ENCODE measurements at places on chromosomes 2 and 18.

DNA sequence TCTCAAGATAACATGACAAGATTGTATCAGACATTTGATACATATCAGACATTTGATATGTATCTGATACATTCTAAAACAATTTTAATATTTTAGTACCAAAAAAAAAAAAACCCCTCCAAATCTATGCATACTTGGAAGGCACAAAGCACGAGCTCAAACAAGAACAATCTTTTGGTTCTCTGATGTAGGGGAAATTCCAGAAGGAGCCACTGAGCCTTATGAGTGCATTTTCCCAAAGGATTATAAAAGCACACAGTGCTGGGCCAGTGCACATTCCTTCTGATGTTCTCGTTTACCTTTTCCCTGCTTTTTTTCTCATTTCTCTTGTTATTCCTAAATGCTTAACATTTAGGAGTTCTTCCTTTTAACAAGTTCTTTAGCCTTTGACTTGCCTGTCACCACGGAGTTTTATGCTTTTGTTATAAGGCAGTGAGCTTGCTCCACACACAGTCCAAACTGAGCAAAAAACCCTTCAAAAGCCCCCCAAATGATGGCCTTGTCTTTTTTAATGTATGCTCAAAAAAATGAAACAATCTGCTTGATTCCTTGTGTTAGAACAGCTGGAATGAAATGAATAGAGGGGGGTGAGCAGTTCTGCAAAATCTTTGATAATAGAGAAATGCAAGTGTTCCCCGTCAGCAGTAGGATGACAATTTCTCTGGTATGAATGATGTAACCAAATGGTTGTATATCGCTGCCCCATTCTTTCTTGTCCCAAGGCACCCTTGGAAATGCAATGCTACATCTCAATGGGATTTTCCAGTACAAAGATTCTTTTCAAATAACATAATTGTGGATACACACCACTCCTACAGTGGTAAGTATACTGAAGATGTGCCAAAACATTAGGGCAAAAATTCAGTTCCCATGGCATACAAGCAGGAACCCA is 597.2 kb upstream of the ZEB2 start:
- DNase-seq, result no peak
- no peaks in the 10 kb centered on the region for H3K27me3 ChIP-seq
- H3K36me3 ChIP-seq, result no peaks in the 10 kb centered on the region

- no peak overlapping the region for H3K4me3 ChIP-seq
- peaks cover 10% of the 10 kb centered on the region for H3K4me1 ChIP-seq
- no peaks in the 10 kb centered on the region for H3K27me3 ChIP-seq
- DNase-seq, result peak; percentile 80
- no peaks in the 10 kb centered on the region for H3K36me3 ChIP-seq
- peak overlapping the region; percentile 14 for H3K27ac ChIP-seq
These were observed 158.3 kb downstream of the CERS6 start for GRCh38 chr2:168614172-168615018.

- H3K36me3 ChIP-seq, result no peaks in the 10 kb centered on the region
- H3K27ac ChIP-seq, result no peak overlapping the region
- no peak overlapping the region for H3K4me3 ChIP-seq
- DNase-seq, result no peak
- no peaks in the 10 kb centered on the region for H3K4me1 ChIP-seq
- H3K27me3 ChIP-seq, result peaks cover 11% of the 10 kb centered on the region
These were observed 118.7 kb downstream of the EPB41L3 start for GRCh38 chr18:5424903-5425664.

DNA sequence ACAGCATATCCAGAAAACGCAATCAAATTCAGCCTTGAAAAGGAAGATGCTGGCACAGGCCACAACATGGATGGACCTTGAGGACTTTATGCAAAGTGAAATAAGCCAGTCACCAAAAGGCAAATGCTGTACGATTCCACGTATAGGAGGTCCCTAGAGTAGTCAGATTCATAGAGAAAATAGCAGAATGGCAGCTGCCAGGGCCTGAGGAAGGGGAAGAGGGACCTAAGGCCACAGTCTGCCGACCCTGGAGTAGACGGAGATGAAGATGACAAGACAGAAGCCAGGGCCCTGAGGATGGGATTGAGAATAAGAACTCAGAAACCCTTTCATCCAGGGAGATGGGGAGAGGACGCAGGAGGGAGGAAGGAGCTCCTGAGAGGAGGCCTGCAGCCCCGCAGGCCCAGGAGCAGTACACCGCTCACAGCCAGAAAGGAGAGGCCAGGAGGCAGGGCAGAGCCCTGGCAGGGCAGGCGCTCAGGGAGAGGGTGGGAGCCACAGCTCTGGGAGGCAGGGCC is 8.1 kb upstream of the MTERF4 start:
- H3K4me1 ChIP-seq, result no peaks in the 10 kb centered on the region
- H3K36me3 ChIP-seq, result peaks cover 11% of the 10 kb centered on the region
- no peaks in the 10 kb centered on the region for H3K27me3 ChIP-seq

- no peak for DNase-seq
- H3K4me3 ChIP-seq, result no peak overlapping the region
- H3K36me3 ChIP-seq, result no peaks in the 10 kb centered on the region
- H3K27ac ChIP-seq, result no peak overlapping the region
These were observed 54.7 kb upstream of the TGFA start for GRCh38 chr2:70608373-70608772.

GRCh38 chr2:24501813-24502212 is 10.8 kb downstream of the NCOA1 start:
- H3K36me3 ChIP-seq, result no peaks in the 10 kb centered on the region
- H3K4me1 ChIP-seq, result no peaks in the 10 kb centered on the region
- no peaks in the 10 kb centered on the region for H3K27me3 ChIP-seq
- no peak for DNase-seq
- no peak overlapping the region for H3K27ac ChIP-seq

DNA sequence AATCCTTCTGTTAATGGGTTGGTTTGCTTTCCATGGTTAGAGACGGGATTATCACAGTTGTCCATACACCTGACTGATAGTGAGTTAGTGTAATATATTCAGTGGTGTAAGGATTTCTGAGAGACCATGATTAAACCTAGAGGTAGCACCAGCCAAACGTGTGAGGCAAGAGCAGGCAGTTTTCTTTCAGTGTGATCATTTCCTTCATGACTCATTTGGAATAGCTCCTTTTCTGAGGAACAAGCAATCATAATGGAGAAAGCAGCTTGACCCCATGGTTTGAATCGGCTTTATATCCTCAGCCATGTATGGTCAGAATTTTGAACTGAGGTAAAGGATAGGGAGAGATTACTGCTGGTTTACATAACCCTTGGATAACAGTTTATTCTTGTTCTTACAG is 2.9 kb downstream of the MXD1 start:
- no peak for DNase-seq
- H3K27me3 ChIP-seq, result no peaks in the 10 kb centered on the region
- H3K27ac ChIP-seq, result peak overlapping the region; percentile 56
- H3K36me3 ChIP-seq, result peaks cover 71% of the 10 kb centered on the region
- H3K4me3 ChIP-seq, result no peak overlapping the region

- no peaks in the 10 kb centered on the region for H3K4me1 ChIP-seq
- no peaks in the 10 kb centered on the region for H3K36me3 ChIP-seq
- no peak overlapping the region for H3K27ac ChIP-seq
- no peak for DNase-seq
These were observed 73.1 kb downstream of the SKA1 start for GRCh38 chr18:50447952-50448351.

GRCh38 chr2:128536925-128537620 is 218.4 kb upstream of the HS6ST1 start:
- no peak overlapping the region for H3K4me3 ChIP-seq
- no peaks in the 10 kb centered on the region for H3K27me3 ChIP-seq
- no peaks in the 10 kb centered on the region for H3K36me3 ChIP-seq
- H3K27ac ChIP-seq, result no peak overlapping the region
- H3K4me1 ChIP-seq, result no peaks in the 10 kb centered on the region

DNA sequence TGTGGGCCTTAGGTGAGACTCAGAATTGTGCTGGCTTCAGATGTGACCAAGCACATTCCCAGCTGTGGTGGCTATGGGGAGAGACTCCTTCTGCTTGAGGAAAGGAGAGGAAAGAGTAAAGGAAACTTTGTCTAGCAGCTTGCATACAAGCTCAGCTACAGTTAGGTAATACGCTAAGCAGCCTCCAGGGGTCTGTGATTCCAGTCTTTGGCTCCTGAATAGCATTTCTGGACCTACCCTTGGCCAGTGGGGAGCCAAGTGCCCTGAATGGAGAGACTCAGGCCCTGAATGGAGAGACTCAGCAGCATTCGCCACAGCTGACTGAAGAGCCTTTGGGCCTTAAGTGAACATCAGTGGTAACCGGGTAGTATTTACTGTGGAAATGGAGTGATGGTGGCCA is 227.4 kb upstream of the CDH7 start:
- H3K27ac ChIP-seq, result no peak overlapping the region
- H3K36me3 ChIP-seq, result no peaks in the 10 kb centered on the region
- no peak overlapping the region for H3K4me3 ChIP-seq
- DNase-seq, result no peak
- H3K27me3 ChIP-seq, result no peaks in the 10 kb centered on the region
- H3K4me1 ChIP-seq, result no peaks in the 10 kb centered on the region

- no peaks in the 10 kb centered on the region for H3K36me3 ChIP-seq
- H3K27ac ChIP-seq, result no peak overlapping the region
- H3K27me3 ChIP-seq, result no peaks in the 10 kb centered on the region
- no peak for DNase-seq
- peaks cover 8% of the 10 kb centered on the region for H3K4me1 ChIP-seq
These were observed 6.5 kb upstream of the CYBRD1 start for GRCh38 chr2:171515672-171516298.

GRCh38 chr18:79924814-79925731 is 26.4 kb downstream of the SLC66A2 start:
- H3K4me1 ChIP-seq, result no peaks in the 10 kb centered on the region
- no peaks in the 10 kb centered on the region for H3K27me3 ChIP-seq
- H3K27ac ChIP-seq, result no peak overlapping the region
- peaks cover 19% of the 10 kb centered on the region for H3K36me3 ChIP-seq
- no peak for DNase-seq
- no peak overlapping the region for H3K4me3 ChIP-seq

DNA sequence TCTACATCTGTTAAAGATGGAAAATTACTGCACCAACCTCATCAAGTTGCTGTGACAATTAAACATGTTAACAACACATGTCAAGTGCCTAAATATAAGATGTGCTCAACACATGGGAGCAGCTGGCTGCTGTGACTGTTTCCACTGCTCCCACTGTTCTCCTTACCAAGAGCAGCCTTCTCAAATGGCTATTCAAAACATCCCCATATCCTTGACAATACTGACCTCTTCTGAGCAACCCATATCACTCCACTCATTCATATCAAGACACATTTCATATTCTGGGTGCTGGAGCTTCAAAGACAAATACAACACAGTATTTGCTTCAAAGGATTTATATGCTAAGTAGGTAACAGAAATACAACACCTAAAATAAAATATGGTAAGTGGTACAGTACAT is 60.3 kb downstream of the PIAS2 start:
- no peak for DNase-seq
- H3K4me1 ChIP-seq, result no peaks in the 10 kb centered on the region
- H3K27ac ChIP-seq, result no peak overlapping the region
- H3K4me3 ChIP-seq, result no peak overlapping the region
- H3K27me3 ChIP-seq, result no peaks in the 10 kb centered on the region

DNA sequence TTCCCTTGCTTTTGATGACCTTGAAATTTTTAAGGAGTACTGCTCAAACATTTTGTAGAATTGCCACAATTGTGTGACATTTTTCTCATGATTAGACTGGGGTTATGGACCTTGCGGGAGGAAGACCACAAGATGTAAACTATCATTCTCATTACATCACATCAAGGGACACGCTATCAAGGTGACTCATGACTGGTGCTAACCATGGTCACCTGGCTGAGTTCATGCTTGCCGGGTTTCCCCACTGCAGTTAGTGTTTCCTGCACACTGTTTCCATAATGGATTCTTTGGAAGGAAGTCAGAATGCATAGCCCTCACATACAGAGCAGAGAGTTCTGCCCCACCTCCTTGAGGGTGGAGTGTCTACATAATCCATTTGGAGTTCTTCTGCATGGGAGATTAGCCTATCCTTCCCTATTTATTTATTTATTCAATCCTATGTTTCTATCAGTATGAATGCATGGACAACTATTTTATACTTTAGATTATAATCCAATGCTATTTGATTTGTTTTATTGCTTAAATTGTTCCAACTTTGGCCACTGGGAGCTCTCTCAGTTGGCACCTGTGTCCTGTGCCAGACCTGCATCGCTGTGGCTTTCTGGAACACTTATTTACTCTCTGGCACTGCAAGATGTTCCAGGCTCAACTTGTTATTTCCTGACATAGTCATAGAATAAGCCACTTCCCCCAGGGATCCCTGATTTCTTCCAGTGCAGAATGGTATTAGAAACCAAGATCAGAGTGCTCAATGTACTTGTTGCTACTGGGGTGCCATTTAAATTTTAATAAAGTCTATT is 6.0 kb downstream of the MC2R start:
- no peak overlapping the region for H3K27ac ChIP-seq
- no peak for DNase-seq
- no peaks in the 10 kb centered on the region for H3K4me1 ChIP-seq

DNA sequence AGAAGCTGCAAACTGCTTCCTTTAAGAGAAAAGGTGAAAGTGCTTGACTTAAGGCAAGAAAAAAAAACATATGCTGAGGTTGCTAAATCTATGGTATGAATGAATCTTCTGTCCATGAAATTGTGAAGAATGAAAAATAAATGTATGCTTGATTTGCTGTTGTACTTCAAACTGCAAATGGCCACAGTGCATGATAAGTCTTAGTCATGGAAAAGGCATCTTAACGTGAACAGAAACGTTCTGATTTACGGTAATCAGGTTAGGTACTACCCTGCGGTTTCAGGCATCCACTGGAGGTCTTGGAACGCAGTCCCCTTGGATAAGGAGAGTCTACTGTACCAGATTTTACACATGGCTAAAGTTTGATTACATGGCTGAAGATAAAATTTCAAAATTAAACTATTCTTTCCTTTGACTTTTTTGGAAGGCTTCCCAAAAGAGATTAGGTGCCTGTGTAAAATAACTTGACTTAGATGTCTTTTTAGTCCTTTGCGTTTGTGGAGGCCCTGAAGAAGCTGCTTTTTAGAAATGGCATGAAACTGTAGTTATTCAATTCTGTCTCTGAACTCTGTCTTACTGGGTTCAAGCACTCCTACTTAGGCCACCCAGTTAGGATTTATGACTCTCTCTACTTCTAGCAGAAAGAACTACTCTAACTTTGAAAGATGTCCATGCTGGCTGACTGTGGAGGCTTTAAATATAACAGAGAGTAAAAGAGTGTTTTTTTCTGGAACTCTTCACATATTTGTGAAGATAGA is 35.9 kb upstream of the SCN9A start:
- peak overlapping the region; percentile 94 for H3K27ac ChIP-seq
- H3K4me3 ChIP-seq, result no peak overlapping the region
- H3K36me3 ChIP-seq, result no peaks in the 10 kb centered on the region
- H3K27me3 ChIP-seq, result no peaks in the 10 kb centered on the region
- DNase-seq, result no peak

DNA sequence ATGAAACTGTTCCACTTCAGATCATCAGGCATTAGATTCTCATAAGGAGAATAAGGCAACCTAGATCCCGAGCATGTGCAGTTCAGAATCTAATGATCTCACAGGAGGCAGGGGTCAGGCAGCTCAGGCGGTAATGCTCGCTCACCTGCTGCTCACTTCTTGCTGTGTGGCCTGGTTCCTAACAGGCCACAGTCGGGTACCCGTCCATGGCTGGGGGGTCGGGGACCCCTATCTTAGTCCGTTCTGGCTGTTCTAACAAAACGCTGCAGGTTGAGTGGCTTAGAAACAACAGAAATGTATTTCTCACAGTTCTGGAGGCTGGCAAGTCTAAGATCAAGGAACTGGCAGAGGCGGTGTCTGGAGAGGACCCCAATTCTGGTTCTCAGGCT is 79.2 kb downstream of the ASB1 start:
- H3K4me1 ChIP-seq, result no peaks in the 10 kb centered on the region
- H3K27me3 ChIP-seq, result no peaks in the 10 kb centered on the region
- no peak overlapping the region for H3K4me3 ChIP-seq
- H3K27ac ChIP-seq, result no peak overlapping the region
- peak; percentile 17 for DNase-seq
